Kidney (tissue), 22 donors: ENCODE measurements at places on chromosomes 12 and 14. TPM values are rescaled to one million over a fixed set of nuclear protein-coding genes. Genes with fewer than 3 reads are reported as not detected.

- no peak for DNase-seq
Measured at GRCh38 chr12:40152783-40153383, 47.0 kb upstream of the SLC2A13 start.

GRCh38 chr14:58272588-58273372 lies 25.6 kb upstream of the ARID4A start:
- DNase-seq: peak; percentile 62

Gene ERBB3
- 31.5 TPM for polyA plus RNA-seq

Gene RTL1
- polyA plus RNA-seq: not detected

DNA sequence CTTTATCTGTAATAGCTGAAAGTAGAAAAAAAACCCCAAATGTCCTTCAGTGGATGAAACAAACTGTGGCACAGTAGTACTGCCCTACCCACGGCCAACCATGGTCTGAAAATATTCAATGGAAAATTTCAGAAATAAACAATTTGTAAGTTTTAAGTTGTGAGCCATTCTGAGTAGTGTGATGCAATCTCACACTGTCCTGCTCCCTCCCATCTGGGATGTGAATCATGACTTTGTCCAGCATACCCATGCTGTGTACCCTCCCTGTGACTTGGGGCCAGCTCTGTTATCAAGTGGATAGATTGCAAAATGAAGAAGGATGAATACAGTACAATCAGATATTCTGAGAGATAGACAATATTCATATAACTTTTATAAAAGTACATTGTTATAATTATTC lies 106.2 kb downstream of the SMOC1 start:
- DNase-seq: no peak

Gene BORCS5
- 11.2 TPM for polyA plus RNA-seq

DNA sequence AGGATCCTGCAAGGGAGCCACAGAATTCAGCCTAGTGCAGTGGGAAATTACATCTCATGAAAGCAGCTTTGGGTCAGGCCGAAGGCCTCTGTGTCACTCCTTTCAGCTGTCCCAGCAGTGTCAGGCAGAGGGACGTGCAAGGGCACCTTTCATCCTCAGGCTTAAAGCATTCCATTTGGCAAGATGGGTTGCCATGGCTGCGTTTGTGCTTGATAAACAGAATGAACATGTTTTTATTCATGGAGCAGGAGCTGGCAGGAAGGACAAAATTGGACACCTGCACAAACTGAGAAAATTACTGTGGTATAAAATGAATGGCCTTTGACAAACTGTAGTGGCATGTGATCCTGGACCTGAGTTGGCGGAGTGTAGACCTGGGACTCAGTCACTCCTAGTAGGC lies 29.4 kb downstream of the ACAD10 start:
- DNase-seq: no peak

DNA sequence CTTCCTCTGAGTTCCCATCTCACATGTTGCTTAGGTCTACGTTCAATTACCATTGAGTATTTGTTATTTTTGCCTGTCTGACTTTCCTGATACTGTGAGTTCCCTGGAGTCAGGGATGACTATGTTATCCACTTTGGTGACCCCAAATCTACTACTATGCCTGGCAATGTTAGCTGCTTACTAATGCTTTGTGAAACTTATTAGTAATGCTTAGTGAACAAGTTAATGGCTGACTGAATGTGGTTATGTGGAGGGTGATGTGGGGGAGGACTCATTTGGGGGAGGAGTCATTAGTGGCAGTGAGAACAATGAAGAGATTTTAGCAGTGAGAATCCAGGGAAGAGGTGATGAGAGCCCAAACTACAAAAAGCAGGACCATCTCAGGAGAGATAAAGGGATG lies 121.6 kb downstream of the KTN1 start:
- peak; percentile 36 for DNase-seq

DNA sequence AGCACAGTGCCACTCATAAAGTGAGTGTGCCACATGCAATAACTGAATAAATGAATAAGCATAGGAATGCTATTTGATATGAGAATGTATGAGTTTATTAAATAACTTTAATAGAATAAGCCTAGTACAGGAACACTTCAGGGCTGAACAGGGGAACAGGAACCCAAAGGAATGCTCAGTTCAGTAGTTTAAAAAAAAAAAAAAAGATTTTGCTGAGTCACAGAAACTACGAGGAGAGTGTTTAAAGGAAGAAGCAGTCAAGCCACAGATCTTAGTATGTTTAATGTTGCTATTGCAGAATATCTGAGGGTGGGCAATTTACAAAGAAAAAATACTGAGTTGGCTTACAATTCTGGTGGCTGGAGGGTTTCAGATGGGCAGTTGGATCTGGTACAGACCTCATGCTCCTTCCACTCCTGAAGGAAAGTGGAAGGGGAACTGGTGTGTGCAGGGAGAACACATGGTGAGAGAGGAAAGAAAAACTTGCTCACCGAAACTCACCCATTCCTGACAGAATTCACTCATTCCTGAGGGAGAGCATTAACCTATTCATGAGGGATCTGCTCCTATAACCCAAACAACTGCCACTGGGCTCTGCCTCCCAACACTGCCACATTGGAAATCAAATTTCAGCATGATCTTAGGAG lies 880.3 kb upstream of the MGAT4C start:
- DNase-seq: no peak

Gene DICER1
- 6.0 TPM for polyA plus RNA-seq

GRCh38 chr12:71576496-71576895 lies 87.2 kb downstream of the ZFC3H1 start:
- DNase-seq: no peak

Gene SMCO2
- polyA plus RNA-seq: not detected

DNA sequence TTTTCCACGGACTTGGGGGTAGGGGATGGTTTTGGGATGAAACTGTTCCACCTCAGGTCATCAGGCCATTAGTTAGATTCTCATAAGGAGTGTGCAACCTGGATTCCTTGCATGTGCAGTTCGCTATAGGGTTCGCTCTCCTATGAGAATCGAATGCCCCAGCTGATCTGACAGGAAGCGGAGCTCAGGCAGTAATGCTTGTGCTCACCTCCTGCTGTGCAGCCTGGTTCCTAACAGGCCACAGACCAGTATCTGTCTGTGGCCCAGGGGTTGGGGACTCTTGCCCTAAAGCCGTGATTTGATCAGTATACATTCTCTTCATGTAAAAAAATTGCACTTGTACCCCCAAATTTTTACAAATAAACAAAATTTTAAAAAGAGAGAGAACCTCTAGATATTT lies 219.4 kb upstream of the CPNE8 start:
- no peak for DNase-seq

Gene NKX2-8
- not detected for polyA plus RNA-seq

GRCh38 chr14:21940887-21941856 lies 267.6 kb upstream of the OR4E1 start:
- no peak for DNase-seq

GRCh38 chr12:89933911-89934310 lies 225.3 kb upstream of the ATP2B1 start:
- no peak for DNase-seq

Gene CLEC6A
- not detected for polyA plus RNA-seq

Gene EPYC
- not detected for polyA plus RNA-seq

Gene LRRC23
- polyA plus RNA-seq: 19.7 TPM

- no peak for DNase-seq
Measured at GRCh38 chr12:132739600-132740312, 21.9 kb downstream of the ANKLE2 start.

DNA sequence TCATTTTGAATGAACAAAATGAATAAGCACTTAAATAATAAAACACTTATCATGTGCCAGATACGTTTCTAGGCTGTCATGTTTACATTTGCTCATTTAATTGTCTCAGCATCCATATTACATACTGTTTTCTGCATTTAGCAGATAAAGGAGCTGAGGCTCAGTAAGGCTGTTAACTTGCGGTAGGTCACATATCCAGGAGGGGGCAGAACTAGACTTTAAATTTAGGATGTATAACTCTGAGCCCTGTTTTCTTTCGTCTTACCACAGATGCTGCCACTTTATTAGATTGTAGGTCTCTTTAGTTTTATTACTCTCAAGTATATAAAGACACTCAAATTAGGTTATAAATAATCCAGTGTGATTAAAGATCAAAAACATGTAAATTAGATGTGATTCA lies 17.7 kb downstream of the IRAK4 start:
- DNase-seq: no peak

- peak; percentile 54 for DNase-seq
Measured at GRCh38 chr14:100865682-100866591, 37.6 kb downstream of the RTL1 start.

Gene FZD10
- 0.11 TPM for polyA plus RNA-seq

DNA sequence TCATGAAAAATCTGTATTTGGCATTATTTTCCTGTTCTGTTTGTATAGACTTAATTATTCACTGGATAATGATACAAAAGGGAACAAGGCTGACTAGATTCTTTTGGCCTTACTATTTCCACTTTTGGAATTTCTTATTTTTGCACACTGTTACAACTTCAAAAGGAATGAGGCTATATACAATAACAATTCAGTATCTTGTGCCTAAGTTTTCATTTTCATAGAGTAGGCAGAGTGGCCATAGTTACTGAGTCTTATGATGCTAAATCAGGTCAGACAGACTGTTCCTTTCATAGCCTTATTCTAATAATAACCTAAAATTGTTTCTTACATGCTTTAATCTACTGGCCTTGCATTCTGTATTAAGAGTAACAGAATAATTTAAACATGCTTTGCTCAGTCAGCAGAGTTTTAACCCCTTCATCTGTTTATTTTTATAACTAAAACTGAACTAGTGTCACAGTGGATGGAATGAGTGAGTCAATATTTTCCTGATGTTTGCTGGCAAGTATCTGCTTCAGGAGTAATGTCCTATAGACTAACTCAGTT lies 10.5 kb downstream of the TTC8 start:
- DNase-seq: no peak

Gene CPNE6
- polyA plus RNA-seq: 3.4 TPM

Gene CACNB3
- 17.9 TPM for polyA plus RNA-seq

Gene PTPN6
- 38.0 TPM for polyA plus RNA-seq

- DNase-seq: no peak
Measured at GRCh38 chr12:71878208-71878607, 38.6 kb downstream of the TBC1D15 start.

GRCh38 chr12:97006585-97006984 lies 99.5 kb downstream of the NEDD1 start:
- DNase-seq: no peak

Gene DLGAP5
- polyA plus RNA-seq: not detected

GRCh38 chr12:105935981-105936380 lies 202.8 kb downstream of the NUAK1 start:
- DNase-seq: no peak

GRCh38 chr12:88723219-88723618 lies 142.9 kb upstream of the KITLG start:
- no peak for DNase-seq

GRCh38 chr14:105476097-105476830 lies 1.6 kb downstream of the CRIP2 start:
- DNase-seq: peak; percentile 70
